ENCODE measurements at places on chromosomes 1 and 21. TPM values are rescaled to one million over a fixed set of nuclear protein-coding genes. Genes with fewer than 3 reads are reported as not detected.

EXTL1 gene
- 0.49 TPM for total RNA-seq

CFAP74 gene
- total RNA-seq: 0.35 TPM

GRCh38 chr1:215720126-215720525, 153.0 kb downstream of the KCTD3 start:
- no peak overlapping the region for H3K27ac ChIP-seq
- no peaks in the 10 kb centered on the region for H3K4me1 ChIP-seq
- no peak overlapping the region for H3K4me3 ChIP-seq
- no peaks in the 10 kb centered on the region for H3K27me3 ChIP-seq
- no peak for DNase-seq
- H3K36me3 ChIP-seq: no peaks in the 10 kb centered on the region

GRCh38 chr1:52007215-52008002, 16.9 kb upstream of the RAB3B start:
- no peaks in the 10 kb centered on the region for H3K36me3 ChIP-seq
- H3K4me3 ChIP-seq: no peak overlapping the region
- H3K27me3 ChIP-seq: peaks cover 25% of the 10 kb centered on the region
- DNase-seq: no peak
- H3K4me1 ChIP-seq: no peaks in the 10 kb centered on the region
- H3K27ac ChIP-seq: no peak overlapping the region

GRCh38 chr1:14811573-14811972, 213.1 kb downstream of the KAZN start:
- H3K27ac ChIP-seq: no peak overlapping the region
- H3K4me3 ChIP-seq: no peak overlapping the region
- peaks cover 11% of the 10 kb centered on the region for H3K4me1 ChIP-seq
- no peaks in the 10 kb centered on the region for H3K27me3 ChIP-seq
- DNase-seq: no peak

GRCh38 chr1:95685081-95685480, 451.1 kb downstream of the RWDD3 start:
- no peak overlapping the region for H3K4me3 ChIP-seq
- H3K4me1 ChIP-seq: no peaks in the 10 kb centered on the region
- H3K36me3 ChIP-seq: no peaks in the 10 kb centered on the region

GRCh38 chr21:43004926-43005325, 30.6 kb downstream of the PKNOX1 start:
- no peak overlapping the region for H3K4me3 ChIP-seq
- no peak for DNase-seq
- no peaks in the 10 kb centered on the region for H3K27me3 ChIP-seq
- H3K4me1 ChIP-seq: peaks cover 4% of the 10 kb centered on the region

DNA sequence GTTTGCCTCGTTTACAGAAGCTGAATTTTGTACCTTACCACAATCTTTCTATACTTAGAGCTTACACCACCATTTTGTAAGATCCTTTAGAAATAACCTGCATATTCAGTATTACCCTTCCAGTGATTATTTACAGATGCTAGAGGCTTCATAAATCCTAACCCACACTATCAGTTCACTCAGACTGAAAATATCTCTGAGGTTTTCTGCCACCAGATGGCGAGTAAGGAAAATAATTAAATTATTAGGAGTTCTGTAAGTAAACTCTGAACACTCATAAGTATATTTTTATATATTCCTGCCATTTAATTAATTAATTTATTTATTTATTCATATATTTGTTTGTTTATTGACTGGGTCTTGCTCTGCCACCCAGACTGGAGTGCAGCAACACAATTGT, 1635.2 kb downstream of the PLA2G4A start:
- no peaks in the 10 kb centered on the region for H3K27me3 ChIP-seq
- H3K4me1 ChIP-seq: no peaks in the 10 kb centered on the region
- H3K27ac ChIP-seq: no peak overlapping the region
- no peaks in the 10 kb centered on the region for H3K36me3 ChIP-seq

KCNJ10 gene
- total RNA-seq: not detected
